ENCODE measurements at places on chromosomes 16 and 17. TPM values are rescaled to one million over a fixed set of nuclear protein-coding genes. Genes with fewer than 3 reads are reported as not detected.

DNA sequence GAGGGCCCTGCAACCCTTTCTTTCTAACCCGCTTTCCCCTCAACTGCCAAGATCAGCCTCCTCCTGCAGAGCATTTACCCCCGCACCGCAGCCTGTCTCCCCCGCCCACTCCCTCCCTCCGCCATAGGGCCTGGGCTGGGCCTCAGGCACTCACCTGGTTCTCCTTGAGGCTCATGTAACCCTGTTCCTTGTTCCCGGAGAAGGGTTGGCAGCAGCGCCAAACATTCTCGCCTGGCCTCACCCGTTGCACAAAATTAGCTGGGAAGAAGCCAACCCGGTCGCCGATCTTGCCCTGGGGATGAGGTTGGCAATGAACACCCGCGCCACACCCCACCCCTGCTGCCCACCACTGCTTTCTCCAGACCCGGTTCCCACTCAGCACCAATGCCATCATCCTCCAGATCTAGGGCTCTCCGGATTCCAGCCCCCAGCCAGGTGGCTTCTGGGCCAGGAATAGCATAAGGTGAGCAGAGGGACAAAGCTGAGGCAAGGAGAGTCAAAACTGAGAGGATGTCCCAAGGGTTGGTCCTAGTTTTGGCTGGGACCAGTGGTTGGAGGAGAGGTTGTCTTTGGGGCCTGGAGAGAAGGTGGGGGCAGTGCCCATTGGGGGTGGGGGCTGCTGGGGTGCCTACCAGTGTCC, 12.8 kb downstream of the STAC2 start:
- DNase-seq, result no peak

GRCh38 chr16:17457997-17458396, 12.8 kb downstream of the XYLT1 start:
- no peak for DNase-seq

- no peak for DNase-seq
These were observed 2.5 kb upstream of the MED9 start for GRCh38 chr17:17474341-17474740.

- peak; percentile 100 for DNase-seq
These were observed 965 bp upstream of the PHF12 start for GRCh38 chr17:28951991-28952975.

DNA sequence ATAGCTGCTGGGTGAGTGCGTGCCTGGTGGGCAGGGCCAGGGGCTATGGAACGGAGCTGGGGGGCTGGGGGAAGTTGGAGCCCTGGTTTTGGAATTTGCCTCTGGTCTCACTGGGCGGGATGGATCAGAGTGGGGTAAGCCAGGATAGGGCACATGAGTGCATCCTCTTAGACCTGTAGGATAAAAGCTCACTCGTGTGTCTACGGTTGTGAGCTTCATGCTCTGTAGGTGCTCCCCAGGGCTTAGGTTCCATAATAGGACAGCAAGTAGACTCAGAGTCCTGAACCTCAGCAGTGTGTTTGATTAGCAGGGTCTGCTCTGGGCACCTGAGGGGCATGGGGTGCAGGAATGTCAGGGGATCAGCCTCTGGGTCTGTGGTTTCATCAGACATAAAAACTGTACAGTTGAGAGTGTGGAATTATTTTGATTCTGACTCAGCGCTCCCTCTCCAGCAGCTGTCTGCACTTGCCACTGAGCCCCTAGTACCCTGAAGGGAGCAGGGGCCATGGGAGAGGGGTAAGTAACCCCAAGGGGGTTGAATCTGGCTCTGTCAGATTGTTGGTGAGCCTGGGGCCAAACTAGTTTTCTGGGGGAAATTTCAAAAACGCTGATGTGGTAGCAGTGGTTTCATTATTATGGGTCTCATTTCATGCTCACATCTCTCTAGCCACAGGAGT, 84.2 kb upstream of the LGALS9 start:
- DNase-seq, result no peak

GRCh38 chr17:41160648-41161047, at the start of gene KRTAP4-4:
KRTAP4-4 (minus strand) TSS chr17:41160748; CDS start chr17:41160691, 57 bp downstream.
- no peak for DNase-seq

- DNase-seq, result no peak
These were observed 3.6 kb downstream of the KCNJ2 start for GRCh38 chr17:70172923-70173322.

- no peak for DNase-seq
These were observed 12.4 kb upstream of the TEX19 start for GRCh38 chr17:82346342-82347300.

- DNase-seq, result no peak
These were observed 90.5 kb downstream of the ADAMTS18 start for GRCh38 chr16:77344341-77344740.

DNA sequence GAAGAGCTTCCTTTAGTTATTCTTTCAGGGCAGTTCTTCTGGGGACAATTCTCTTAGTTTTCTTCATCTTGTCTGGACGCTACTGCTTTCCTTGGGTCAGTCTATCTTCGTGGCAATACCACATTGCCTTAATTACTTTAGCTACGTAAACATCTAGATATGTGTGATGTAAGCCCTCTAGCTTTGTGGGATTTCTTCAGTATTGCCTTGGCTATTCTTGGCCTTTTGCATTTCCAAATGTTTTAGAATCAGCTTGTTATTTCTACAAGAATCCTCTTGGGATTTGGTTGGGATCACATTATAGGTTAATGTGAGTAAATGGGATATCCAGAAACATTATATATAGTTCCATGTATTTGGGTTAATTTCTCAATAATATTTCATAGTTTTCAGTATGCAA, 9.0 kb upstream of the ST6GALNAC2 start:
- no peak for DNase-seq

- no peak for DNase-seq
These were observed 180.9 kb upstream of the TOX3 start for GRCh38 chr16:52727849-52728248.

GRCh38 chr16:10325783-10326543, 59.9 kb upstream of the ATF7IP2 start:
- DNase-seq, result no peak

- no peak for DNase-seq
These were observed 233.5 kb upstream of the TNRC6C start for GRCh38 chr17:77724876-77725615.

GRCh38 chr16:58272855-58273254, 22.0 kb downstream of the PRSS54 start:
- DNase-seq, result no peak

SPG7 gene
- 43.5 TPM for polyA plus RNA-seq

SLC16A5 gene
- 6.3 TPM for polyA plus RNA-seq

SGF29 gene
- 13.9 TPM for polyA plus RNA-seq

KRT12 gene
- polyA plus RNA-seq, result 0.27 TPM

ACSF2 gene
- polyA plus RNA-seq, result 77.0 TPM

WNK4 gene
- 0.43 TPM for polyA plus RNA-seq

TNFAIP1 gene
- polyA plus RNA-seq, result 37.1 TPM
